ENCODE measurements at places on chromosomes 6 and 20. TPM values are rescaled to one million over a fixed set of nuclear protein-coding genes. Genes with fewer than 3 reads are reported as not detected.

DNA sequence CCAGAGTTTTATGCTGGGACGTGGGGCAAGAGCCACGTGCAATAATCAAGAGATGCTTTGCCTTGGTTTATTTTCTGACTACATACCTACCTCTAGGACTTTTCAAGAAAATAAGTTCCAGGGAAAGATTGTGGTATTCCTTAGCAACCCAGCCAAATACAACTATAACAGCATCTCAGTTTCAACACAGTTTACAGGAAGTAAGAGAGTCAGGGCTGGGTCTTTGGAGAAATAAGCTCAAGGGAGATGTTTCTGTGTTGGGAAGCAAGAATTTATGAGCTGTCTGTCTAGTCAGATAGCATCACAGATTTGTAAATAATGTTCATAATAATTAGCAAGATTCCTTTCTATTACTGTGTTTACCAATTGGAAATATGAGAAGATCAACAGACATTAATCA is 35.1 kb downstream of the MAP3K5 start:
- H3K36me3 ChIP-seq, result no peaks in the 10 kb centered on the region
- H3K27me3 ChIP-seq, result no peaks in the 10 kb centered on the region
- DNase-seq, result no peak
- peaks cover 21% of the 10 kb centered on the region for H3K4me1 ChIP-seq

FOXQ1 gene
- total RNA-seq, result not detected

DNAJC5 gene
- total RNA-seq, result 40.2 TPM

DNA sequence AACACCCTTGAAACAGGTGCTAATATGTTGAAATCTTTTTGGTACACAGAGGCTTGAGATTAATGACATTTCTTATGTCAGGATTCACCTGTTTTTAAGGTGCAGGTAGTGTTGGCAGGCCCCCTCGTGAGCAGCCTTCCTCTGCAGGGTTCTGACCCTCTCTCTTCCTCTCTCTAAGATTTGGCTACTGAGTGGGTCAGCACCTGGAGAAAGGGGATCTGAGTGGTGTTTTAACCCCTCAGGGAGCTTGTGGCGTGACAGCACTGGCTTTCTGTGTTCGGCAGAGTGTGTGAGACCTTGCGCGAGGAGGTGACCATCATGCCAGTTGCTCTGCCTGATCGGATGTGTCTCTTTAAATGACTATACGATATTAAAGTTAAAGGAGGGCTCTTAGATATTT is 37.1 kb downstream of the HIVEP1 start:
- no peak for DNase-seq
- H3K27me3 ChIP-seq, result no peaks in the 10 kb centered on the region
- H3K4me3 ChIP-seq, result no peak overlapping the region
- H3K4me1 ChIP-seq, result peaks cover 16% of the 10 kb centered on the region

CDH26 gene
- total RNA-seq, result 0.93 TPM

ANKEF1 gene
- 1.4 TPM for total RNA-seq

DNA sequence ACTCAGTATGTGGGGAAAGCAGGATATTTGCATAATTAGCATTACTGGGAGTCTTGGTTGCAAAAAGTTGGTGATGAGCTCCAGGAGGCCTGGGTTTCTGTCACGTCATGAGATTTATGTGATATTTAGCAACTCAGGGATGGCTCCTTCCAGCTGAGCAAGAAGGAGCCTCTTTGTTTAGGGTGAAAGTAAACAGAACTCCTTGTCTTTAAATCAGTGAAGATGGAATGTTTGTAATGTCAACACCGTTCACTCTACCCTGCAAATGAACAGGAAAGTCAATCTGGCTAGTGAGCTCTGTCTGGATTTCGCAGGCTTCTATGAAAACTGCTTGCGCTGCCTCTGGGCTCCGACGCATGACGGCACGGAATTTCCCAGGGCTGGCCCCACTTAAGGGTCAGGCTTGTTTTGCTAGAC is 86.9 kb downstream of the PXDC1 start:
- H3K36me3 ChIP-seq, result no peaks in the 10 kb centered on the region
- H3K4me1 ChIP-seq, result no peaks in the 10 kb centered on the region
- DNase-seq, result no peak
- no peaks in the 10 kb centered on the region for H3K27me3 ChIP-seq
- H3K27ac ChIP-seq, result no peak overlapping the region

DNA sequence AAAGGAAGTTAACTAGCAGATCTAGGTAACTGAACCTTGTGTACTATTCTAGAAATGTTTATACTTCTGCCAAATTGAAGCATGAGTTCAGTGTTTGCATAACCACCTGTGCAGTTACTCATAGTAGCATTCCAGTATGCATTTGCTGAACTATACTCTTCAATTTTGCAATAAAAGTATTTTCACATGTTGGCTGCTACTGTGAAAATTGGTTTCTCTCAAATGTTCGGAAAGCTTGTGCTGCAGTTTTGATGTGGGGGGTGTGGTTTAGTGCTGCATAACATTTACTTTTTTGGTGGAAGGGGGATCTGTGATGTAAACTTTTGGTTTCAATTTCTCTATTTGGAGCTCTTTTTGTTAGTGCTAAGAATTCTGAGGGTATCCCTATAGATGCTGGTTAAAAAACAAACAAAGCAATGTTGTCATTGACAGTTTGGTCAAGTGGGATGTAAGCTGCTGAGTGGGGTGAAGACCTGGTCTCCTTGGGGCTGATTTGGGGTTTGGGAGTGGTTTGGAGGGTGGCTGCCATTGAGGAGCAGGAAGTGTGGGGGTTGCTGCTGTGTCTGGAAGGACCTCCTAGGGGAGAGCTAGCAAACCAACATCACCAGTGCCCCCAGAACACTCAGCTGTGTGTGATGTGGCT is 87.8 kb downstream of the CARMIL1 start:
- H3K36me3 ChIP-seq, result no peaks in the 10 kb centered on the region
- no peak overlapping the region for H3K4me3 ChIP-seq
- DNase-seq, result no peak
- peaks cover 11% of the 10 kb centered on the region for H3K4me1 ChIP-seq

- no peaks in the 10 kb centered on the region for H3K4me1 ChIP-seq
- no peak overlapping the region for H3K27ac ChIP-seq
- no peaks in the 10 kb centered on the region for H3K27me3 ChIP-seq
- no peaks in the 10 kb centered on the region for H3K36me3 ChIP-seq
- no peak for DNase-seq
Observed at GRCh38 chr6:141675957-141676356, 456.8 kb upstream of the GJE1 start.

HEY2 gene
- total RNA-seq, result 49.0 TPM

GRCh38 chr20:20713244-20713765 is 861 bp upstream of the RALGAPA2 start:
- DNase-seq, result peak; percentile 16
- H3K36me3 ChIP-seq, result no peaks in the 10 kb centered on the region
- H3K4me1 ChIP-seq, result peaks cover 25% of the 10 kb centered on the region
- H3K27me3 ChIP-seq, result no peaks in the 10 kb centered on the region
- peak overlapping the region; percentile 91 for H3K4me3 ChIP-seq

MTFR2 gene
- total RNA-seq, result not detected

FAM217A gene
- total RNA-seq, result not detected

MAN1A1 gene
- 7.0 TPM for total RNA-seq

DNA sequence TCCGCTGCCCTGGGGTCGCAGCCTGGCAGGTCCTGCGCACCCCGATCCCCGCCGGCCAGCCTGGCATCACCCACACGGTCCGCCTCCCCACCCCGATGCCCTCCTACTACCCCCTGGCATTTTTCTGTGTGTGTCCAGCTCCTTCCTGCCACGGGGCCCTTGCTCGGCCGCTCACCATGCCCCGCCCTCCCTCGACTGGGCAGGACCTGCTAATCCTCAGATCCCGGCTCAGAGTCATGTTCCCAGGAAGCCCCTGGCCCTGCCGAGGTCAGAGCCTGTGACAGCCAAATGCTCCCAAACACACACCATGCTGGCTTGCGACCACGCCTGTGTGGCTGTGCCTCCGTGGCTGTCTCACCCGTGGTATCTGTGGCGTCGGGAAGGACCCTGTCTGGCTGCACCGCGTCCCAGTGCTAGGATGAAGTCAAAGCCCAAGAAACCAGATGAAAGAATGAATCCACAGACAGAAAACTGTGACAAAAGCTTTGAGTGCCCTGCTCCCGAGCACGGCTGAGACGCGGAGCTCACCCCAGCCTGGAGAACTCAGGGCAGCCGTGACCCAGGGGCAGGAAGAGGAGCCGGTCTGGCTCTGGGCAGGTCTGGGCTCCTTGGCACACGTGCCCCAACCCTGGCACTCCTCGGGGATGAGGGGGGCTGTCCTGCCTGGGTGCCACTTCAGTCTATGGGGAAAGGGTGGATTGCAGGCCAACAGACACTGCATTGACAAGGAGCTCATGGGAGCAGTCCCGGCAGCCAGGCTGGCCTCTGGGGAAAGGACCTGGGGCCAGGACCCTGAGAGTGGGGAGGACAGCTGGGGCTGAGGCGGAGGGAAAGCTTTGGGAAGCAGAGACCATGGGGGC is 20.8 kb upstream of the SLCO4A1 start:
- no peaks in the 10 kb centered on the region for H3K27me3 ChIP-seq
- DNase-seq, result no peak
- H3K27ac ChIP-seq, result peak overlapping the region; percentile 96
- H3K36me3 ChIP-seq, result no peaks in the 10 kb centered on the region
- H3K4me1 ChIP-seq, result peaks cover 34% of the 10 kb centered on the region

- no peaks in the 10 kb centered on the region for H3K27me3 ChIP-seq
- H3K27ac ChIP-seq, result no peak overlapping the region
- no peak overlapping the region for H3K4me3 ChIP-seq
- DNase-seq, result no peak
- H3K4me1 ChIP-seq, result no peaks in the 10 kb centered on the region
- H3K36me3 ChIP-seq, result no peaks in the 10 kb centered on the region
Observed at GRCh38 chr6:128121610-128122009, 220.8 kb upstream of the THEMIS start.

GRCh38 chr6:79498842-79499241 is 38.4 kb downstream of the LCA5 start:
- H3K27ac ChIP-seq, result no peak overlapping the region
- peak overlapping the region; percentile 5 for H3K4me3 ChIP-seq
- DNase-seq, result no peak
- H3K27me3 ChIP-seq, result no peaks in the 10 kb centered on the region
- no peaks in the 10 kb centered on the region for H3K36me3 ChIP-seq

CRISP3 gene
- total RNA-seq, result not detected

CCR6 gene
- total RNA-seq, result not detected

GRCh38 chr6:158046201-158047126 is 64.8 kb downstream of the SYNJ2 start:
- H3K4me3 ChIP-seq, result no peak overlapping the region
- no peak overlapping the region for H3K27ac ChIP-seq
- H3K27me3 ChIP-seq, result no peaks in the 10 kb centered on the region
- peaks cover 7% of the 10 kb centered on the region for H3K36me3 ChIP-seq
- no peak for DNase-seq
- peaks cover 38% of the 10 kb centered on the region for H3K4me1 ChIP-seq

NAPB gene
- total RNA-seq, result 6.4 TPM

GRCh38 chr20:46562009-46562372 is 11.5 kb upstream of the OCSTAMP start:
- H3K27me3 ChIP-seq, result no peaks in the 10 kb centered on the region
- no peaks in the 10 kb centered on the region for H3K36me3 ChIP-seq
- H3K4me3 ChIP-seq, result peak overlapping the region; percentile 50
- H3K4me1 ChIP-seq, result peaks cover 14% of the 10 kb centered on the region
- no peak for DNase-seq

IYD gene
- total RNA-seq, result 0.12 TPM

GRCh38 chr6:134379076-134379475 is 61.2 kb upstream of the SGK1 start:
- no peak overlapping the region for H3K4me3 ChIP-seq
- H3K27me3 ChIP-seq, result no peaks in the 10 kb centered on the region
- H3K27ac ChIP-seq, result peak overlapping the region; percentile 51
- no peaks in the 10 kb centered on the region for H3K4me1 ChIP-seq
- no peak for DNase-seq

- H3K27ac ChIP-seq, result no peak overlapping the region
- no peaks in the 10 kb centered on the region for H3K27me3 ChIP-seq
- no peaks in the 10 kb centered on the region for H3K36me3 ChIP-seq
- no peak overlapping the region for H3K4me3 ChIP-seq
- H3K4me1 ChIP-seq, result no peaks in the 10 kb centered on the region
Observed at GRCh38 chr20:1616858-1617434, 2.9 kb downstream of the SIRPB1 start.

- no peaks in the 10 kb centered on the region for H3K27me3 ChIP-seq
- no peak overlapping the region for H3K27ac ChIP-seq
- no peak overlapping the region for H3K4me3 ChIP-seq
- no peak for DNase-seq
- no peaks in the 10 kb centered on the region for H3K36me3 ChIP-seq
- peaks cover 4% of the 10 kb centered on the region for H3K4me1 ChIP-seq
Observed at GRCh38 chr6:137923866-137924653, 57.0 kb downstream of the TNFAIP3 start.

- peaks cover 10% of the 10 kb centered on the region for H3K27me3 ChIP-seq
- H3K27ac ChIP-seq, result no peak overlapping the region
- DNase-seq, result peak; percentile 19
- H3K36me3 ChIP-seq, result no peaks in the 10 kb centered on the region
- peaks cover 18% of the 10 kb centered on the region for H3K4me1 ChIP-seq
Observed at GRCh38 chr20:62584671-62585460, 57.4 kb upstream of the SLCO4A1 start.

- H3K27ac ChIP-seq, result peak overlapping the region; percentile 17
- no peaks in the 10 kb centered on the region for H3K36me3 ChIP-seq
- H3K27me3 ChIP-seq, result no peaks in the 10 kb centered on the region
- peak overlapping the region; percentile 71 for H3K4me3 ChIP-seq
- no peak for DNase-seq
Observed at GRCh38 chr6:7543789-7544424, 2.4 kb downstream of the DSP start.

GPX5 gene
- not detected for total RNA-seq

DOK5 gene
- total RNA-seq, result 8.3 TPM

EEF1A2 gene
- total RNA-seq, result 1,691 TPM

GRCh38 chr6:160750276-160750689 is 48.2 kb downstream of the PLG start:
- H3K27me3 ChIP-seq, result peaks cover 24% of the 10 kb centered on the region
- no peaks in the 10 kb centered on the region for H3K36me3 ChIP-seq
- no peaks in the 10 kb centered on the region for H3K4me1 ChIP-seq
- H3K27ac ChIP-seq, result no peak overlapping the region
- DNase-seq, result no peak

BMP6 gene
- total RNA-seq, result 3.9 TPM

F13A1 gene
- 415 TPM for total RNA-seq

DNA sequence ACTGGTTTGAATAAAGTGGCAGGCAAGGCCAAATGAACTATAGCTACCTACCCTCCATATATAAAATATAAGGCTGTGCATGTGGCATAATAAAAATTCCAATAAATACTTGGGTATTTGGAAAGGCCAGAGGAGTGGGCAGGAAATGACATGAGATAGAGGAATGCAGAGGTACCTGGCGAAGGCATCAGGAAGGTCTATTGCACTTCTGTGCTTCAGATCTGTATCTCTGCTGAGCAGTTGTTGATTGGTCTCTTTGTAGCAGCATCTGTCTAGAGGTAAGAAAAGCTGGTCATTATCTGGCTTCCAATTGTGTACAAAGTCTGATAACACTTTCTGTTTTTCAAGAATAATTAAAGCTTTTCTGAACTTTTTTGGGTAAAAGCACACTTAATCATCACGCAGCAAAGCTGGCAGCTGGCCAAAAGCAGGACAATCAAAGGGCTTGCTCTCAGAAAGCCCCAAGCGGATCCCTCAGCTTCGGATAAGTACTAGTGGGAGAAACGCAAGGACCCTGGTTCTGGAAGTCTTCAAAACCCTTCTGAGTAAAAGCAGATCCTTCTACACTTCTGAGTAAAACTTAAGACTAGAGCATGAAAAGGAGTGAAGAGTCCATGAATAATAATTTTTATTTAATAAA is 120.1 kb upstream of the TCF21 start:
- H3K4me3 ChIP-seq, result no peak overlapping the region
- H3K27ac ChIP-seq, result no peak overlapping the region
- DNase-seq, result no peak
- no peaks in the 10 kb centered on the region for H3K36me3 ChIP-seq
- no peaks in the 10 kb centered on the region for H3K4me1 ChIP-seq
- H3K27me3 ChIP-seq, result no peaks in the 10 kb centered on the region
